ENCODE measurements at places on chromosomes 2 and 18.
A peak's percentile ranks its signal among the peaks of the same experiment; 100 is the strongest.

DNA sequence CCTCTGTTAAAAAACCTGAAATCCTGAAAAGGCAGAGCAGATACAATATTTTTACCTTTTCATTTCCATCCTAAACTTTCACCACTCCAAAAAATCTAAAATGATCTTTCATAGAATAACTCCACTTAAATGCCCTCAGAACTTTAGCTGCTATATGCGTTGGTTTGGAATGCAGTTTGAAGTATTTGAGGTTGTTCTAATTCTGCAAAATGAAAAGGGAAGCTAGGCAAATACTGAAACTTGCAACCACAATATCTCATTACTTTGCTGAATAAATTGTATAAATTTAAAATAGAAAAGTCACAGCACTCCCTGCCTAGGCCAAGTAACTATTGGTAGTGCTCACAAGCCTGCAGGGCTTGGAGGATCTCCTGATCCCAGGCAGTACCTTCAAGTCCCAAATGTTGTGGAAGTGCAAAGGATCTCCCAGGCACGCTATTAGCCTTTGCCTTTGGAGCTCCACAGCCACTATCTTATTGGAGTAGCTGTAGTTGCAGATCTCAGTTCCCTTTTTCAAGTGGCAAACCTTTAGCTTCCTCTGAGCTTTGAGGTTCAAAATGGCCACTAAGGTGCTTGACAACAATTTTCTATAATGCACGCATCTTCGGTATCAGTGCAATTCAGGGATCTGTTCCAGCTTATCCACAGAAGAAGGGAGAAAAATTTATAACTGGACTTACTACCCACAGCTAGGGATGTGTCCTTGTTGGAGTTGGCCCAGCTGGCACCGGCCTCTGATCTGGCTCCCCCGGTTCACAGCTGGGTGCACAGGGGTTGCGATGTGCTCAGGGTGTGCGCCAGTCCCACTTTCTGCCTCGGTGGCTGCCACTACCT is 43.4 kb upstream of the ANKRD62 start:
- no peak for DNase-seq

DNA sequence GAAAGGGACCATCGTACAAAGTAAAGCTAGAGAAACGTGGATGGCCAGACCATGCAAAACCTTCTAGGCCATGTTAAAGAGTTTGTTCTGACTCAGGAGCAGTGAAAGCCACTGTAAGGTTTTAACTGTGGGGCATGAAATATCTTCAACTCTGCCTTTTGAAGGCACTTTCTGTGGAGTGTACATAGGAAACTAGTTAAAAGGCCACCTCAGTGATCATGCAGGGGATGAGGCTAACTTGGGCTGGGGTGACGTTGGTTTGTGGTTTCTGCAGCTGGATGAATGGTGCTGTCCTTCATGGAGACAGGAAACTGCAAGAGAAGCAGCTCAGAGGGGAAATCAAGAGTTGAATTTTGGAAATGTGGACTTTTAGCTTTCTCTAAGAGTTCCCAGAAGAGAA is 190.7 kb downstream of the CDCA7 start:
- DNase-seq = peak; percentile 73

DNA sequence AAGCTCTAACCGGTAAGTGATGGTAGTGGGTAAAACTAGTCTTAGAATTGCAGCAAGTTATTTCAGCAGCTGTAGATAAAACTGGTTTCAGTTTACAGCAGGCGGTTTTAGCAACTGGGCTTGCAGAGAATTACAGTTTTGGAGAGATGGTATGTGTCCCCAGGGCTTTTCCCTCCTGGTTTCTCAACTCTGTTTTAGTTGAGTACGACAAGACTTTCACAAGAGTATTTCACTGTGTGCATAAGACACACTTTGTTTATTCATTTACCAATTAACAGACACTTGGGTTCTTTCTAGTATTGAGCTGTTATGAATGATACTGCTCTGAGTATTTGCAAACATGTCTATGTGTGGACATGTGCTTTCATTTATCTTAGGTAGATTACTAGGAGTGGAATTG is 65.6 kb upstream of the RFX8 start:
- DNase-seq = peak; percentile 86

DNA sequence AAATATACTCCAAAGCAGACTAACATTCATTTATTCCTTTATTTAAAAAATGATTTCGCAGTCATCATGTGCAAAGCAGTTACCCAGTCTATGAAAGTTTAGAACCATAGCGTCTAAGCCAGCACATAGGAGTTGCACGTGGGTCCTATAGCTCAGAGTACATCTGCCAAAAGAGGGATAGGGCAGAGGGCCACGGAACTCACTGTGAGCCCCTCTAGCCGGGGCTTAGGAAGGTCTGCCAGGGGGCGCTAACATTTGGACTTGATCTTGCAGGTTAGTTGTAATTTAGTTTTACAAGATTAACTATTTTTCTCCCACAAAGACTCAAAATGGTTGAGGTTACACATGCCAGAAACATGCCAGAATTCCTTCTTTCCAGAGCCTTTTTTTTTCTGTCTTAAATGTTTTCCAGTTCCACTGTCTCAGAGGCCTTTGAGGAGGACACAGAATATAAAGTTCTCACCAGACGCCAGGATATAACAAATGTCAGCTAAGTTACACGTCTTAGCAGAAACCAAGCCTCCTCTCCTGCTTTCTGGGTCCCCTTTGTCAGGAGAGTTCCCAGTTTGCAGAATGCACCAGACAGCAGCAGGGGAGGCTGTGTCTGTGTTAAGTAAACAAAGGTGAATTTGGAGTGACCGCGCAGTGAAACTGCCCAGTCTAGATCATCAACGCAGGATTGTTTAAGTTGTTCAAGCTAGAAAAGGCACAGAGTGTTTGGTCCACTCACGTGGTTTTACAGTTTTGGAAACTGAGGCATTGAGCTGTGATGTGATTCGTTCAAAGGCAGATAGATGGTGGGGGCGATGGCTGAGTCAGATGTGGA is 292.0 kb downstream of the PRKCE start:
- no peak for DNase-seq

GRCh38 chr2:98377544-98377943 is 31.3 kb downstream of the CNGA3 start:
- DNase-seq = no peak

- DNase-seq = no peak
These were observed 14.0 kb downstream of the PRELID3A start for GRCh38 chr18:12421732-12422131.

DNA sequence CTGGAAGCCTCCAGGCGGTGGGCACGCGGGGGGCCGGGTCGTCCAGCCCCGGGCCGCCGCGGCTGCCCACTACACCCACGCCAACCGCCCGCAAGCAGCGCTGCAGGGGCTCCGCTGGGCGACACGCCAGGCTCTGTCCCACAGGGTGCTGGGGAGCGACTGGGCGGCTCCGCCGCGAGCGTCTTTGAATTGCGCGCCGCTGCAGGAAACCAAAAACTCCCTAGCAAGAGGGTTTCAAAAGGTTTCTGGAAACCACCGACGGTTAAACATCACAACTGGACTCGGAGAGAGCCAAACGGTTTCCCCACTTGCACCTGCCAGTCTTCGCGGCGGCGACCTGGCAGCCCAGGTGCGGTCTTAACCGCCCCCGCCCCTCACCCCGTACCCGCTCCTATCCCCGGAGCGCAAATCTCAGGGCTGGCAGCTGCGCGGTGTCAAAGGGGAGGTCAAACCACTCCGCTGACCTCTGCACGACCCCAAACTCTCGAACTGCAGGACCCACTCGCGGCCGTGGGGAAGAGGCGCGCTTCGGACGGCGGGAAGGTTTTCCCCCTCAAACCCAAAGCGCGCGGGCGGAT is 1.0 kb downstream of the CXCR4 start:
- DNase-seq = no peak

DNA sequence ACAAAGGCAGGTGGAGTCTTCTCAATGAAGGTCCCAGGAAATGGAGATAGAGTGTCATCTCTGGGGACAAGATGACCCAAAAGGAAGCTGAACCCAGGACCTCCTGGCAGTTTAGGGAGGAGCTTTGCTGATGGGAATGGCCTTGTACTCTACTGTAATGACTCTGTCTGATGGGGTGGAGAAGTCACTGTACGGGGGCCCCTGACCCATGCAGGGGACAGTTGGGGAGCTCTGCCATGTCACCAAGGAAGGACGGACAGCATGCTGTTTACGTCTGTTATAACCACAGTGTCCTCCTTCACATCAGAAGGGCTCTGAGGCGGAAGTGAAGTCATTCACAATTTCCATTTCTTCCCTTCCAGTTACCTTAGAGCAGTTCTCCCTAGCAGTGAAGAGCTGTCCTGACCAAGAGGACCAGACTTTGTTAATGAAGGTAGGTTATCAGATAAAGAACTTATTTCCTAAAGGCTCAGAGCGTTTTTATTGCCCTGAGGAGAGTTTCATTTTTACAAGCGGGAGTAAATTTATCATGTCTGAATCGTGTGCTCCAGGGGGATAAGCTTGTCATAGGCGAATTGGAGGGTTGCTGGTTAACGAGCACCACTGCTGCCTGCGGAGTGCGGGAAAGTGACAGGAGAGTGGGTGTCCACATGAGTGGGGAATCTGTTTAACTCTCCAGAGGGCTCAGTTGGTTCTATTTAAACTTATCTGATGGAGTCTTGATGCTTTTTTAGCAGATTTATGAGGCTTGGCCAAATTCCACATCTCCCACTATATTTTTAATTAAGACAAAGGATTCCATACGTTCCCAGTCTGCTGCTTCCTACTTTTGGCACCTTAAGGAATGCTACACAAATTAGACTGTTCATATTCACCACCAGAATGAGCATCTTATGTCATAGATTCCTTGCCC is 71.6 kb upstream of the BCL2L11 start:
- no peak for DNase-seq

DNA sequence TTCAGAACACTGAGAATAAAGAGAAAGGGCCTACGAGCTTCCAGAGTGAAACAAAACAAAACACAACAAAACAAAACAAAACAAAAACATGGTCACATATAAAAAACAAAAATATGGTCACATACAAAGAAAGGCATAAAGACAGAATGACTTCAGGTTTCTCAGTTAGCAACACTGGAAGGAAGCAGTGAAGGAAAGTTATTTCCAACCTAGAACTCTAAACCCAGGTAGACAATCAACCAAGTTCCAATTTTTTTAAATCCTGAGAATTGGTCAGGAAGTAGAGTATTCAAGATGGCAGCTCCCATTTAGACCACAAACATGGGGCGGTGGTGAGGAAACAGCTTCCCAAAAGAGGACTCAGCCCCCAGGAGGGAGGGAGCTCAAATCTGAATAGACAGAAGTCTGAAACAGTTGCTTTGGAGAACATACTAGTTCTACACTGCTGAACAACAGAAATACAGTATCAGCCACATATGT is 9.1 kb downstream of the DRC1 start:
- no peak for DNase-seq

GRCh38 chr2:160205505-160205904 is 5.4 kb upstream of the ITGB6 start:
- DNase-seq = peak; percentile 100

DNA sequence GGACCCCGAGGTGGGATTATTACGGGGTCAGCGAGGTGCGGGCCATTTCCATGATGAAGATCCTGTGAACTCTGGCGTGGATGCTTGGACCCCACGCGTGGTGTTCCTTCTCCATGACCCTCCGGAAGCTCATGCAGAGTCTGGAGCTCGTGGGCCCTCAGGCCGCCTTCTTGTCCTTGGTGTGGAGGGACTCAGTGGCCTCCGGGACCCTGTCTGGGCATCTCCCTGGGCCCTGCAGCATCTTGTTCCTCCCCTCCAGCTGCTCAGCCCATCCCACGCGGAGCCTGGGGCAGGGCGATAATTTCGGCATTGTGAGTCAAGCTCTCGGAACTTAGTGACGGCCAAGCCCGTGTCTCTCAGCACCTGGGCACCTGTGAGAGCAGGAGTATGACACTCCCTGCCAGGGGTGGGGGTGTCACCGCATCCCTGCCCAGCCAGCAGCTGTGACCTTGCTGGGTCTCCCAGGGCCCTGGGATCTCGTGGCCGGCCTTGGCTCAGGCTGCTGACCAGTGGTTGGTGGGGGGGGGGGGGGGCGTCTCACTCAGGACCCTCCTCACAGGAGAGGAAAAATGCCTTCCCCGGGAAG is 24.6 kb downstream of the RTP5 start:
- no peak for DNase-seq

DNA sequence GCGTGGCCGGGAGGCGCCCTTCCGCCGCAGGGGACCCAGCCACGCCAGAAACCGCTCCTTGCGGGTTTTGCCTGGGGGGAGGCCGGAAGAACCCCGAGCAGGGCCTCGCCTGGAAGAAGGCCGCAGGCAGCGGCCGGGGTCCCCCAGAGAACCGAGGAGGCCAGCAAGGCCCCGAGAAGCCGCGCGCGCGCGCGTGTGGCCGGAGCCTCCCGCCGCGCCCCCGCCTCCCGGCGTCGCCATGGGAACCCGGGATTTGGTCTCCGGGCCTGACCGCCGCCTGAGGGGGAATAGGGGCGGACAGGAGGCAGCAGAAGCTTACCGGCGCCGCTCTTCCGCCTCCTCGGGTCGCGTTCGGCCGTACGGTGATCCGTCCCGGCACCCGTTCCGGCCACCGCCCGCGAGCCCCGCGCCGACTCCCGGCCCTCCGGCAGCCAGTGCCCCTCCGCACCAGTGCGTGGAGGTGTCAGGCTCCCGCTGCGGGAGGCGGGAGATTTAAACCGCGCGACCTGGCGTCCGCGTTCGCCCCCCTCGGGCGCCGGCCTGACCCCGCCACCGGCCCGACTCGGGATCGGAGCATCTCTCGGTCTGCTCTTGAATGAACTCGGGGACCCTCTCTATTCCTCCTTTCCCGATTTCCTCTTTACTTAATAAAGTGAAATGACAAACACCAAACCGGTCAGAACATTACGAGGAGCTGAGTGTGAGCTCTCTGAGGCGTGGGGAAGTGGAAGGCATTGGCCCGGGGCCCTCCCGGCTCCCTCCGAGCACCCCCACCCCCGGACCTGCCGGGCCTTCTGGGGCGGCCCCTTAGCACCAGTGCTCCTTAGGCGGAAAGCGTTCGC is at the start of gene ICA1L:
ICA1L (minus strand) TSS at position 467 of the 842 bp plus-strand sequence. CDS start 42,757 bp downstream, outside the sequence.
- DNase-seq = peak; percentile 73

DNA sequence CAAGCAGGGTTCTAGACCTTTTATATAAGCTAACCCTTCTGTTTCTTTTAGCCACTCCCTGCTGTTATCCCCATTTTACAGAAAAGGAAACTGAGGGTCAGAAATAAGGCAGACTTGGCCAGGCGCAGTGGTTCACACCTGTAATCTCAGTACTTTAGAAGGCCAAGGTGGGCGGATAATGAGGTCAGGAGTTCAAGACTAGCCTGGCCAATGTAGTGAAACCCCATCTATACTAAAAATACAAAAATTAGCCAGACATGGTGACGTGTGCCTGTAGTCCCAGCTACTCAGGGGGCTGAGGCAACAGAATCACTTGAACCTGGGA is 14.3 kb downstream of the RUFY4 start:
- no peak for DNase-seq

GRCh38 chr2:127146071-127146725 is 39.2 kb upstream of the BIN1 start:
- no peak for DNase-seq

GRCh38 chr2:85419009-85419675 is 628 bp downstream of the SH2D6 start:
- DNase-seq = no peak

GRCh38 chr2:236847538-236848263 is 238.0 kb upstream of the COPS8 start:
- no peak for DNase-seq

- DNase-seq = peak; percentile 44
These were observed 6.8 kb downstream of the SFT2D3 start for GRCh38 chr2:127707890-127708648.

Measured in RPMI7951 (cell line).